ENCODE measurements at places on chromosomes 13 and 19.

DNA sequence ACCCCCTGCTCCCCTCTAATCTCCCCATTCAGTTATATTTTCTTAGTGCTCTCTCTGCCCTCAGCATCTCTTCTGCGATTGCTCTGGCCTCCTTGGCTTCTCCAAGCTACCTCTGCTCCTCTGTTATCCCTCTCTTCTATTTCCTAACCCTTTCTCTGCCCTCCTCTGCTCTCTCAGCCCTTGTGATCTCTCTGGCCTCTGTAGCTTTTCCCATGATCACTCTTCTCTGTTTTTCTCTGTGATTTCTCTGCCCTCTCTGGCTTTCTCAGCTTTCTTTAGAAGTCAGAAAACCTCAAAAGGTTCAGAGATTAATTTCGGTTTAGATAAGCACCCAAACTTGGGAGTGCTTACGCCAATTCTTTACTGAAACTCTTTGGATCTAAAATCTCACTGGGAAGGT lies 795.0 kb downstream of the DIAPH3 start:
- DNase-seq = no peak

- no peak for DNase-seq
Measured at GRCh38 chr19:48196321-48196763, 25.9 kb downstream of the ZSWIM9 start.

GRCh38 chr19:36196249-36196648 lies 18.2 kb downstream of the ZNF565 start:
- DNase-seq = no peak

GRCh38 chr19:16627193-16627927 lies 644 bp downstream of the MED26 start:
- peak; percentile 18 for DNase-seq

DNA sequence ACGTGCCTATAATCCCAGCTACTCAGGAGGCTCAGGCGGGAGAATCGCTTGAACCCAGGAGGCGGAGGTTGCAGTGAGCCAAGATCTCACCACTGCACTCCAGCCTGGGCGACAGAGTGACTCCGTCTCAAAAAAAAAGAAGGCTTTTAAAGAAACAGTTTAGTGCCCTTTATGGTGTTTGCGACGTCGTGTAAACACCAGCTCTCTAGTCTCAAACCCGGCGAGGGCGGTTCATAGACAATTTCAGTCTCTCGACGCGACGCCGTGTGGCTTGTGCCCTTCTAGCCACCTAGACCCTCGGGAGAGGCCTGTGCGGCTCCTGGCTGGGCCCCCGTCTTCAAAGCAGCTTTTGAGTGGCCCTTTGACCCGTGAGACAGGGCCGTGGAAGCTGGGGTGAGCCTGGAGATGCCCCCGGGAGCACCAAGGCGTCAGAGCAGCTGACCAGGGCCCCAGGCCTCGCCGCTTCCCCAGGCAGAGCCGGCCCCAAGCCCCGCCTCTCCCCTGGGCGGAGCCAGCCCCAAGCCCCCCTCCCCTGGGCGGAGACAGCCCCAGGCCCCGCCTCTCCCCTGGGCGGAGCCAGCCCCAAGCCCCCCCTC lies 5.0 kb upstream of the MADCAM1 start:
- peak; percentile 30 for DNase-seq

- DNase-seq = no peak
Measured at GRCh38 chr13:112911285-112911701, 57.7 kb upstream of the MCF2L start.

GRCh38 chr19:5339198-5339949 lies 1.2 kb downstream of the PTPRS start:
- DNase-seq = no peak

GRCh38 chr13:70835371-70835770 lies 727.1 kb upstream of the KLHL1 start:
- no peak for DNase-seq
